ENCODE measurements at places on chromosomes 2 and 18.

GRCh38 chr2:171824086-171824485 is 70.0 kb downstream of the SLC25A12 start:
- DNase-seq = no peak

GRCh38 chr2:10629819-10630532 is 59.8 kb downstream of the NOL10 start:
- no peak for DNase-seq

GRCh38 chr2:67612576-67613042 is 215.5 kb downstream of the ETAA1 start:
- DNase-seq = no peak

DNA sequence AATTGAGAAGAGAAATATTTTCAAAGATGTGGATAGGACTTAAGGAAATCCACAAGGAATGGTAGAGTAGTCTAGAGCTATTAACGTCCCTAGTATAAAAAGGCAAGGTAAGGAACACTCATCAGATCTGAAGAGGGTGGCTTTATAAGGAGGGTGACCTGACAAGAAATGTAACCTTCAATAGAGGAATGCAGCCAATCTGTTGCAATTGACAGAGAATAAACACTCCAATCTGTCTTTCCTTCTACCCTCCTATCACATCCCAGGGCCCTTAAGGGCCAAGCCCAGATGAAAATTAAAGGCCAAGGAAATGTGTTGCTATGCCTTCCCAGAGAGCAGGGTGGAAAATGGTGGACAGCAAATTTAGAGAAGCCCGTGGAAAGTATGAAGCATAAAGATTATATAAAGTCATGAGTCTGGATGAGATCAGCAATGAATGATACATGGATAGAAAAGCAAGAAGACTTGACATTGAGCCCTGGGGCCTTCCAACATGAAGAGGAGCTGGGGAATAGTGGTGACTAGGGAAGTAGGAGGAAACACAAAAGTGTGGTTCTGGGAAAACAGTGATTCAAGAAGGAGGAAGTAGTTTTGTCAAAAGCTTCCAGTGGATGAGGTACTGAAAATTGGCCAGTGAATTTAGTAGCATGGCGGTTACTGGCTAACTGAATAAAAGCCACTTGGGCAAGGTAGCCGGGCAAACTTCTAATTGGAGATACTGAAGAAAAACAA is 270.6 kb upstream of the TANK start:
- no peak for DNase-seq

- DNase-seq = no peak
Observed at GRCh38 chr18:66300141-66300540, 303.7 kb downstream of the CDH19 start.

GRCh38 chr2:226352941-226353560 is 446.6 kb downstream of the IRS1 start:
- DNase-seq = no peak

- no peak for DNase-seq
Observed at GRCh38 chr18:5393779-5394178, 98.3 kb upstream of the ZBTB14 start.

DNA sequence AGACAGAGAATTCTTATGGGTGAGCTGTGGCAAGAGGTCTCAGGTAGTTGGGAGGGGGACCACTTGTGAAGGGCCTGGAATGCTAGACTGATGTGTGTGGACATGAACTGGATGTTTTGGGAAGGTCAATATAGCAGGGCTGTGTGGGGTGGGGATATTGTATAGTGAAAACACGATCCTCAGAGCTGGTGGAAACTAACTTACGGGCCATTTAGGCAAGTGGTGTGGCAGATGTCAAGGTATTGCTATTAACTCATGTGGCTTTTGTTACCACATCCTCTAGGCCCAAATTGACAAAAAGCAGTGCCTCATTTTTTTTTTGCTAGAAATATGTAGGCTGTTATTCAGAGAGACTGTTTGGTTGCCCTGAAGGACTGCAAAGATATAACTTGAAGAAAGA is 8.0 kb upstream of the GALNT1 start:
- no peak for DNase-seq

DNA sequence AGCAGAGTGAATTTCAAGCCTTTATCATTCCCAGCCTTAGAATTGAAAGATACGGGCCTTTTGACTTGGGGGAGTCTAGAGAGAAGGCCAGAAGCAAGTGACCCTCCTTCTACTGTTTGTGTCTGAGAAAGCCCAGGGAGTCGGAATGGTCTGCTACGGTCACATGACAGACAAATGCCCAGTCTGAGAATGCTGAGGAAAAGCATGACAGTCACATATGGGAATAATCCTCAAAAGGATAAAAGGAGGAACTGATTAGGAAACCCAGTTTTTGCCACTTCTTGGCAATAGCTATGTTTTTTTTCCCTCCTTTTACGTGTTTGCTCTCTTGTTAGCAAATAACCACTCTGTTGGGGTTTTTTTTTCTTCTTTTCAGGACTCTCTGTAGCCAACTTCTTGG is 38.1 kb upstream of the HNRNPA3 start:
- DNase-seq = no peak

DNA sequence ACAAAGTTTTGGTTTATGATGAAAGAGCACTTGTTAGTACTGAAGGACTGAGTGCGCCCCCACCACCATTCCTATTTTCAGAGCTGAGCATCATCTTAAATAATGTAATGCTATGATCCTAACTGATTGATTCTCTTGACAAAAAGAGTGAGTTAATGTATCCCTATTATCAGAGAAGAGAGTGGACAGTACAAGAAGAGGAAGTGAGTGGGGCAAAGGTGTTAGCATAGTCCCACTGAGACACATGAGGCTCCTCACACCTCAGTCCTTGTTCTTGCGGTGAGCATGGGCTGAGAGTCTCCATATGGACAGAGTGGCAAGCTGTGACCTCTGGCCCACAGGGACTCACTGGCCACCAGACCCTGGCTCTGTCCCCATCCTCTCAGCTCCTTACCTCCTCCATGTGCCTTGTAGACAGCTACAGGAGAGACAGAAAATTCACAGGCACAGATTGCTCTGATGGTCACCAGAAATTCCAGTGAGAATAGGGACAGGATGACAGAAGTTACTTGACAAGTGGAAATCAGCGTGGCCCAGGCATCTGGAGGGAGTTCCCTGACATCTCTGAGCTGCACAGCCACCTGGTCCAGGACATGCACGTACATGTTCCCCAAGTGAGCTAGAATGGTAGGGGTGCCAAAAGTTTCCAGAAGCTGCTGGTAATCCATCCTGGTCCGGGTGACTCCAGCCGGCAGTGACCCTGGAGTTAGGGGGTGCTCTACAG is 32.6 kb downstream of the NAPG start:
- DNase-seq = no peak

DNA sequence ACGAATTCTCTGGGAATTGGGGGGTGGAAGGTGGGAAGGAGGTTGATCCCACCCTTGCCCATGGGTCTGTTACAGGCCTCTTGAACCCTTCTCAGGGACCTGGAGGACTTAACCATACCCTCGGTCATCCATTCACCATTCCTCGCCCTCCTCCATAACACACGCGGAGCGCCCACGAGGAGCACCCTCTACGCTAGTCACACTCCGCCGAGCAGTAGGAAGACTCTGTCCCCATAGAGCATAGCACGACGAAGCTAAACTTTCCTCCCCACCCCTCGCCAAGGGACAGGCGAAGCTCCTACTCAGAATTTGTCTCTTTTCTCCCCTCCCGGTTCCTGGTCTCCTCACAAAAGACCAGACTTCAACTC is 611 bp upstream of the ITSN2 start:
- no peak for DNase-seq

DNA sequence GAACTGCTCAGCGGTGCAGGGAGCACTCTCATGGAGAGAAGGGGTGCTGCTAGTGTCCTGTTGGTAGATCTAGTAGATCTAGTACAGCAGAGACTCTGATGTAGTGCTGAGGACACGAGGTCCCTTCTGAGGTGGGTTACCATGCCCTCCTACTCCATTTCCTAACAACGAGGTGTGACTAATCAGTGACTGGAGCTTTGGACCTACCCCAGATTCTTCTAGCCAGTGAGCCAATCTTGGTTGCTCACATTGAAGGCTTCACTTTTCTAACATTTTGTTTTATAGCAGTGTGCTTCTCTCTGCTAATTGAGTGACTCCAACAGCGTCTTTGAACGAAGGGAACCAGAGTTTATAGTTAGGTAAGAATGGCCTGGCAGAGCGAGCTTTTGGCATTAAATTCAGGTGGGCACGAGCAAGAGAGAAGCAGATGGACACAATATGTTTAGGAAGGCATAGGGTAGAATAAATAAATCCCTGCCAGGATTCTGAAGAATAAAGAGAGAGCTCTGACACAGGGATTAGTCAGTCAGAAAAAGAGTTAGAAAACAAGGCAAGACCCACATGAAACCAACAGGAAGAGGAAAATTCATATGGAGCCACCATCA is 306.0 kb upstream of the RAB12 start:
- DNase-seq = no peak

DNA sequence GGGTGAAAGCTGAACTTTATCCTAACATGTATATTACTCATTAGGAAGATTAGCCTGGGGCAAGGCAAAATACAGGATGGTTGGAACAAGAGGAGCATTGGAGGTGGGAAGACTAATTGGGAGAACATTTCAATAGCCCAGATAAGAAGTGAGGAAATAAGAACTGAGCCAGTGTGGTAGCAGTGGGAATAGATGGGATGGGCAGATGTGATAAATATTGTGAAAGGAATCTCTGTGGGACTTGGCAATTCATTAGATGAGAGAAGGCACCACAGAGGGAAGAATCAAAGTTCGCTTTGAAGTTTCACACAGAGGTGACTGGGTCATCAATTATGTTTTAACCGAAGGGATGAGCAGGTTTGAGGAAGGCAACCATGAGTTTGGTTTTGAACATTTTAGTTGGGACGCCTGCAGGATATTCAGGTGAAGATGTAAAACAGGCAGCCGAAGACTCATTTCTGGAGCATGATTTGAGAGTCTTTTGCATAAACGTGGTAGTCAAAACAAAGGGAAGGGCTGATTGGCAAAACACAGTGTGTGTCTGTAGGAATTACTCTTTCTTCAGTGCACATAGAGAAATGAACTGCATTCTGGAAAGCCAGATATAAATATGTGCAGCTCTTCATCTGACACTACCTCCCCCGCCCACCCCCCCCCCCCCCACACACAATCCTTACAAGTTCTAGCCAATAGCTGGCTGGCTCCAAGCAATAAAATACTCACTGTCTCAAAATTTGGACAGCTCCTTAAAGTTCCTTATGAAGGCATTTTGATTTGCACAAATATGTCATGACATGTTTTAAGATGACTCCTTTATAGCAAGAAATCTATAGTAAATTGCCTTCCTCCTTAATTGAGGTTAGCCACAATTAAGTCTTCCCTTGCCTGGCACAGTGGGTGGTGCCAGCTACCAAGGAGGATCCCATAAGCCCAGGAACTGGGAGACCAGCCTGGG is 1.9 kb upstream of the SLC1A4 start:
- DNase-seq = no peak

GRCh38 chr2:1727101-1727771 is 17.1 kb downstream of the PXDN start:
- peak; percentile 63 for DNase-seq

DNA sequence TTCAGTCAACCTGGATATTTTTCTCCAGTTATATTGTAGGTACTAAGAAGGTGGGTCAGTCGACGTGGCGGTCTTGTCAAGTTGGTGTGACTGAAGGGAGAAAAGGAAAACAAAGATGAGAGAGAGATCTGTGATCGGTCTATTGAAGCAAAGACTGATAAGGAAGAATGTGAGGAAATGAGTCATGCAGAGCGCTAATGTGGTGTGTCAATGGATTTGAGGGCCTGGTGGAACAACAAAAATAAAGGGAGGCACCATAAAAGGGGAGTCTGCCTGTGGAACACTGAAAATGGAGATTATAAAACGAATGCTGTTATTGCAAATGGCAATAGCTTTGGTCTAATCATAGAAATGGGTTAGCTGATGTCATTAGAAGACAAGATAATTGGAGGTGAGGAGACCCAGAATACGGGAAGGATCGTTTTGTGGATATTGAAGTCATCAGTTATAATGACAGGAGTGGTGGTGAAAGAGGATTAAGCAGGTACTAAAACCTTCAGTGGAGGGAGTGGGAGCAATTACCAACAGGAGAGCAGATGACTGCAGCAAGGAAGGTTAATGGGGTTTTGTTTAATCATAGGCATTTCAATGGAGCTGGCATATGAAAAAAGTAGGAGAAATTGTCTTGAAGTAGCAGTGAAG is 599.1 kb upstream of the FSHR start:
- no peak for DNase-seq

- no peak for DNase-seq
Observed at GRCh38 chr18:6681331-6681875, 48.1 kb upstream of the ARHGAP28 start.

Data from left forelimb (tissue), 1 donor.